Ascending aorta (tissue), 2 donors: ENCODE measurements at places on chromosomes 2 and 18.

- no peak for DNase-seq
These were observed 166.5 kb downstream of the PTPRM start for GRCh38 chr18:7733642-7734041.

DNA sequence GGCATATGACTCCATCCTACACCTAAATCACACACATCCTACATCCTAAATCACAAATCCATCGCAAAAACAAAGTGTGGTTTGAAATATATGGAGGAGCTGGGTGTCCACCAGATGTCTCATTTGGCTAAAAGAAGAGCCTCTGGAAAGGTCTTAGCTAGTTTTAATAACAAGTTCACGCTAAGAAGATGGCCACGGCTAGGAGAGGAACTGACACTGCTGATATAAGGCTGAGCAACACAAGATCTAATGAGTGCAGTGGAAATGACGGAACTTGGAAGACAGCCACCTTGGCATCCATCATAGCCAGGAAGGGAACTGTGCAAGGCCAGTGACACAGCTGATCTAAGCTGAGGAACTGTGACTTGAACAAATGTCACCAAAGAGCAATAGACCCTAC lies 60.0 kb upstream of the AGAP1 start:
- no peak for DNase-seq

GRCh38 chr18:3693410-3693809 lies 243.4 kb downstream of the TGIF1 start:
- no peak for DNase-seq

- no peak for DNase-seq
These were observed 10.5 kb downstream of the AGXT start for GRCh38 chr2:240879105-240879504.

DNA sequence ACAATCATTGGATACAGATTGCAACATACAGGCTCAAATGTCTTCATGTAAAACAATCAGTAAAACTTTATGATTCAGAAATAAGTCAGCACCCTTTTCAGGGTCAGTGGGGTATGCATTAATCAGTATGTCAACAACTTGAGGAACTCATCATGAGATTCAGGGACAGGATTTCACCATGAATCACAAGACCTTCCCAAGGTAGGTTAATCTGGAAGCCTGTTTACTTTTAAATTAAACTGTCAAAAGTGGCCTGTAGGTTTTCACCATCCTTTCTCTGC lies 104.8 kb downstream of the SP100 start:
- DNase-seq = no peak

DNA sequence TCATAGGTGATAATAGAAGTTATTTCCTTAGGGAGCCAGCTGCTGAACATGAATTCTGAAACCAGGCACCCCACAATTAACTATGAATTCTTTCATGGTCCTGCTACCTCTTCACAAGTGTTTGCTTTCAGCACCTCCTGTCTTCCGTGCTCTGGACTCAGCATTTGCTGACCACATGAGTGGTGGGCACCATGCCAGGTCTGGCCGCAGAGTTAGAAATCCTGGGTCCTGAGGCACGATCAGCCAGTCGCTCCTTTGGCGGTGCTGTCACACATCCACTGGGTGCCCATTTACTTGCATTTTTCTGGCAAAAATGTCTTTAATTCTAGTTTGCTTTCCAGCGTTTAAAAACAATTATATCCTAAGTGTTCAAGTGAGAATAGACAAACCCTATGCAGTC lies 196.4 kb upstream of the PXDN start:
- no peak for DNase-seq

DNA sequence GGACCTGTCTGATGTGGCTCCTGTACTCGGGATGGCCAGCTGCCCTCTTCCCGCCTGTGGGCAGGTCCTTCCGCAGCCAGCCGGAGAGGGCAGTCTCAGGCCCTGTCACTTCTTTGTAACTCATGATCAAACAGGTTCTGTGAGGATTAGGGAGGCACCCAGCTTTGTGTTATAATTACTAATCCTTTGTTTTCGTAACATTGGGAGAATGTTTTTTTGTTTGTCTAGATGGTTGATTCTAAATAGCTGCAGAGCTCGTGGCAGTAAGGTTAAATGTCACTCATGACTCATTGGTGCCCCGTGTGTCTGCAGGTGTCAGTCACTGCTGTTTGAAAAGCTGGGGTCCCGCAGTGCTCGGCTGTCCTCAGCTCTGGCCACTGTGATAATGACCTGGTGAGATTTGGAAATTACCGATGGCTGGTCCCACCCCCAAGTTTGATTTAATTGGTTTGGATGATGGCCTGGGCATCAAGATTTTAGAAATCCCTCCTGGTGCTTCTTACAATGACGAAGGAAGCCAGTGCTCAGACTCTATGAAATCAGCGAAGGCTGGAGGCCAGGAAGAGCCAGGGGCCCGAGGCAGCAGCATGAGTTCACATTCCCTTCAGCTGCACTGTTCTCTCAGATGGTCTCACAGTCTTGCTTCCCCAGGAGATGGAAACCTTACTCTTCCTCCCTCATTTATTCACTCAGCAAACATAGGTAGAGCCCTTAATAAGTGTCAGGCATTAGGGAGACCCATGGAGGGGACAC lies 172.8 kb downstream of the VAPA start:
- DNase-seq = no peak

GRCh38 chr18:5746844-5747243 lies 148.5 kb downstream of the TMEM200C start:
- no peak for DNase-seq

GRCh38 chr18:41887100-41887499 lies 67.9 kb upstream of the PIK3C3 start:
- DNase-seq = no peak

- DNase-seq = no peak
These were observed 231.2 kb upstream of the RAB6C start for GRCh38 chr2:129748250-129748649.

GRCh38 chr18:58505181-58505580 lies 123.7 kb downstream of the ALPK2 start:
- no peak for DNase-seq

DNA sequence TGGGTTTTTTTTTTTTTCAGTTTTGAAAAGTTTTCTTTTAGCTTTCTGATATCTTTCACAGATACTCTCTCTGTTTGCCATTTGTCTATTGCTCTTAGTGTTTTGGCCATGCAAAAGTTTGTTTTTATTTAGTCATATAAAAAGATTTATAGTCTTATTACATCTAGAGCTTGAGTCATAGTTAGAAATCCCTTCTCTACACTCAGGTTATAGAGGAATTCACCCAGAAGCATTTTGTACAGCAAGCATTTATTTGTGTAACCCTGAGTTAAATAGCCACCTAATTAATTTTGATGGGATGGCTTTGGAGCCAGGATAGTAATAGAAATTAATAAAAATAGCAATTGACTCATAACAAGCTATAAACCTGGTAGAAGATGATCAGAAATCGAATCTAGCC lies 35.6 kb downstream of the ACTR2 start:
- no peak for DNase-seq

DNA sequence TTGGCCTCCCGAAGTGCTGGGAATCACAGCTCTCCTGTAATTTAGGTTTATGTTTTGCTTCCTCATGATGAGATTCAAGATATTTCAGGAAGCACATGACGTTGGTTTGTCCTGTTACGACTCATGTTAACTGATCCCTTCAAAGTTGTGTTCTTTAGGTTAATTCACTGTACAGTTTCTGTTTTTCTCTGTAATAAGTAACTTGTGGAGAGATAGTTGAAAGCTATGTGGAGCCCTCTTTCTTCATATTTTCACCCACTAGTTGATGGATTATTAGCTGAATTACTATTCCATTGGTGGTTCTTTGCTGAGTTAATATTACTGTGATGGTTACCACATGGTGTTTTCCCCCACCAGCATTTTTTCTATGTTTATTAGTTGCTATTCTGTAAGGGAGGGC lies 18.3 kb upstream of the CHCHD5 start:
- DNase-seq = no peak

DNA sequence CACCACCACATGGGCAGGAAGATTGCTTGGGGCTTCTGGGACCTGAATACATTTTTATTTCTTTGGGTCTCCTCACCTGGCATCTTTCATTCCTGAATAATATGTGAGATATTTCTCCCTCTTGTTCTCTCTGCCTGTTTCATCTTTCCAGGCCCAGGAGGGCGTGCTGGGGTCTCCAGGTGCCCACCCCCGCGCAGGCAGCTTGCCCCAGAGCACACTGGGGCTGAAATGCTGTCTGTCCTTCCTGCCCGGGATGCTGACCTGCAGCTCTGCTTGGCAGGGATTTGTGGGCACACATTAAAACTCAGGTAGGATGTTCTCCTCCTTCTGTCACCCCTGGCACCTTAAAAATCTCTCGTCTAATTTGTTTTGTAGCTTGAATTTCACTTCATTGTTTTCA lies 39.7 kb upstream of the TEX51 start:
- no peak for DNase-seq

DNA sequence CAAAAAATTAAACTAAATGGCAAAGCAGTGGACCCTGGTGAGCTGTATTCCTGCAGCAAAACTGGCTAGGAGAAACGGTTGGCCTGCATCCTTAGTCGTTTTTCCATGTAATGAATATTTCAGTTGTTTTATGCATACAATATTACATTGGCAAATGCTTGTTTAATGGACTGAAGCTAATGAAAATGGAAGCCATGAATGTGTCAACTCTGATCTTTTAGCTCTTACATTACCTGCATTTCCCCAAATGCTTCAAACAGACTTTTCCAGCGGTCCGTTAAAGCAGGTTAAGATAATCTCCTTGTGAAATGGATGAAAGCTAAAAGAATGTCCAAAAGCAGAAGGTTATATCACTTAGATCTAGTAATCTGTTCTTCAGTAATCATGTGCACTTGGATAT lies 686.3 kb upstream of the SETBP1 start:
- no peak for DNase-seq

DNA sequence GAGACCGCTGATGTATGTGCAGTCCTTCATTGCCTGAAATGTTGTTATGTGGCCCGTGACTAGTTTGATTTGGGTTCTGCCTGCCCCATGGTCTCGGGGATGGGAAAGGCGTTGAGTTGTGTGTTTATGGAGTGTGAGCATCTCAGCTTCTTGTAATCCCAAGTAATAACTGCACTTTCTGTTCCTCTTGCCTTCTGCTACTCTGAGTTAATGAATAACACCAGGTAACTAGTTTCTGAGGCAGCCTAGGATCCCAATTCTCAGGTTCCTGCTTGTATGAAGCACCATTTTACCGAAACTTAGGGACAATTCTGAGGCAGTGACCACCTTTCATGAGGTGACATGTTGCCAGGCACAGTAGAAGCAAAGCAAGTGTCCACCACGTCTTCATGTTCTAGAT lies 170.0 kb downstream of the ALK start:
- no peak for DNase-seq

- DNase-seq = no peak
These were observed 397.2 kb upstream of the FANCL start for GRCh38 chr2:58638256-58638805.

- no peak for DNase-seq
These were observed 13.8 kb upstream of the MYOM1 start for GRCh38 chr18:3233433-3234168.

DNA sequence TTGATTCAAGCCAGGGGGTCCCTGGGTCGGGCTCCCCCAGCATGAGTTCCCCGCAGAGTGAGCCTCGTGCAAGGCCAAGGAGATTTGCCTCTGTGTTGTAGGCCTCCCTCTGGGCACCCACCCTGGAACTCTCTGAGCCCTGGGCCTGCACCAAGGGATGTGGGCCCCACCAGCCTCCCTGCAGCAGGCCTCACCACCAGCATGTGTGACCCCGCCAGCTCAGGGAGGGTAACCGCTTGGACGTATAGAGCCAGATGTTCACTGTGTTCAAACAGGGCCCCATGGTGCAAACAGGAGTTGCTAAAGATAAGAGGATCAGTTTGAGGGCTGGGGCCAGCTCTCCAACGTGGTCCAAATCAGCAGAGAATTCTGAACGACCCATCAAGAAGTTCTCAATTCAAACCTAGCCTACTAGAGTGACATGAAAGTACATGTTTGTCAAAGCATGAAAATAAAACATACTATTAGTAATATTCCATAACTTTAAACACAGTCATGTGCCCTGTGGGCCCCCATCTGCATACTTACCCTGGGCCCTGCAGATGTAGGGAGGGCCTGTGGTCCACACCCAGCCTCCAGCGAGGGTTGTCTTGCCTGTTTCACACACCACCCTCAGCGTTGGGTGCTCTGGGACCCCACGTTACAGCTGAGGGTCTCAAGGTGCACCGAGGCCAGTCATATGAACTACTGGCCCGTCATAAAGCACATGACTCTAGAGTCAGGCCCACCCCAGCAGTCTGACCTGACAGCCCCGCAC lies 5.5 kb upstream of the TUBB6 start:
- peak; percentile 51 for DNase-seq

DNA sequence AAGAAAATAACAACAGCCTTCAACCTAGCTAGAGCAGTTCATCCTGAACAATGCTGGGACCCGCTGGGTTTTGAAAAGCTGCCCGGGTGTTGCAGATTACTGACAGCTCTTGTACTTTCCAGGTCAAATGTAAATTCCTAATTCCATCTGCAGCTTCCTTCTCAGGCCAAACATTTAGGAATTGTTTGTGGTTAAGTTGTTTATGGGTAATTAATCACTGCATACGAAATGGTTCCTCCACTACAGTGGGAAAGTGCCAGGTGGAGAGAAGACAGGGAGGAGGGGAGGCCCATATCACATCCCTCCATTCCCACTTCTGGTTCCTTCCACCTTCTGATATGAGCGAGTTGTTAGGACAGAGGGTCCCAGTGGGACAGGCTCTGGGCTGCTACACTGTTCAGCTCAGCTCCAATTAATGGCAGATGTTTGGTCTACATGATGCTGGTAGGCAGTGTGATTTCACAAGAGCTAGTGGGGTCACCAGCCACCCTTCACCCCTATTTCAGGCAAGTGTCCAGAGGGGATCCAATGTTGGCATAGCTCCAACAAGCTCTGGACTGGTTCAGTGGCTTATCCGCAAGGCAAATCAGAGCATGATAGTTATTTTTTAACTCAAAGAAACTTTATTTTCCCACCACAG lies 112.9 kb upstream of the ACAA2 start:
- no peak for DNase-seq

GRCh38 chr2:33672389-33672788 lies 73.3 kb upstream of the FAM98A start:
- no peak for DNase-seq

GRCh38 chr2:144083211-144083610 lies 436.7 kb downstream of the ZEB2 start:
- no peak for DNase-seq

- DNase-seq = no peak
These were observed 273.1 kb downstream of the DLGAP1 start for GRCh38 chr18:4181882-4182568.

GRCh38 chr2:23809150-23809549 lies 117.8 kb downstream of the ATAD2B start:
- no peak for DNase-seq

- no peak for DNase-seq
These were observed 18.0 kb downstream of the SUCLG1 start for GRCh38 chr2:84441036-84441435.

GRCh38 chr2:138180692-138181386 lies 216.6 kb downstream of the HNMT start:
- no peak for DNase-seq

DNA sequence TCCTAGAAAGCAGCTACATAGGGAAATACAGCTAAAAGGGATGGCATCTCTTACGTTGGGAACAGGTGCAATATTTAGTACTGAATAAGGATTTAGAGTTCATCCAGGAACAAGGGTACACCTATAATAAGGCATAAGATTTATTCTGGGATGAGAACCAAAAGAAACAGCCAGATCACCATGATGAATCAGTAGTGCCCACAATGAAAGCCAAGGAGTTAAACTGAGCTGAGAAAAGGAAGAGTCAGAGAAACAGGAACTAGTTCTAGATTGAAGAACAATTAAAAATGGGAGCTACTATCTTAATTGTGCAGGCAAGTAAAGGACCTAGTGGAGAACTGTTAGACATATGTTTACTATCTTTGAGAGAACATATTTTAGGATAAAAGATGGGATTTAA lies 692.3 kb downstream of the LRP1B start:
- DNase-seq = no peak
